Fibroblast of the aortic adventitia (primary cell): ENCODE measurements at places on chromosomes 7 and 10. TPM values are rescaled to one million over a fixed set of nuclear protein-coding genes. Genes with fewer than 3 reads are reported as not detected.

The CRYGN gene
- total RNA-seq, result 0.09 and 0.16 TPM in 2 replicates

The SRPK2 gene
- 45.0 and 50.8 TPM in 2 replicates for total RNA-seq

The NME8 gene
- total RNA-seq, result not detected in 2 replicates

The C7orf57 gene
- 0.09 TPM in 1 of 2 replicates, not detected in the other for total RNA-seq

The TUBAL3 gene
- not detected in 2 replicates for total RNA-seq

The ITPRID1 gene
- not detected in 2 replicates for total RNA-seq

The SERPINE1 gene
- 23.1 and 341 TPM in 2 replicates for total RNA-seq

The DIP2C gene
- 15.7 and 16.1 TPM in 2 replicates for total RNA-seq

The TIMM23B gene
- total RNA-seq, result 15.8 and 17.2 TPM in 2 replicates

The PRRT4 gene
- total RNA-seq, result 0.27 and 0.82 TPM in 2 replicates

The CPN1 gene
- not detected in 2 replicates for total RNA-seq

The POM121C gene
- 10.8 and 12.6 TPM in 2 replicates for total RNA-seq

The NKX6-2 gene
- total RNA-seq, result not detected in 2 replicates

The C10orf105 gene
- under 0.01 TPM in 1 of 2 replicates, not detected in the other for total RNA-seq

The TLX1 gene
- total RNA-seq, result 0.16 TPM in 1 of 2 replicates, not detected in the other

The PLAU gene
- 21.6 and 24.9 TPM in 2 replicates for total RNA-seq

The MSMB gene
- not detected in 2 replicates for total RNA-seq

The NPC1L1 gene
- total RNA-seq, result under 0.01 TPM in 1 of 2 replicates, not detected in the other

The CLDN4 gene
- total RNA-seq, result 0.54 and 0.74 TPM in 2 replicates

The CLDN3 gene
- total RNA-seq, result not detected in 2 replicates

The NPFFR1 gene
- total RNA-seq, result not detected in 2 replicates

The CCNJ gene
- total RNA-seq, result 2.6 and 4.5 TPM in 2 replicates

The VIPR2 gene
- not detected in 2 replicates for total RNA-seq

The FKBP6 gene
- total RNA-seq, result not detected in 2 replicates

The PAPOLB gene
- total RNA-seq, result 0.18 TPM in 1 of 2 replicates, not detected in the other

The PNLIPRP1 gene
- not detected in 2 replicates for total RNA-seq

The PALD1 gene
- 0.16 and 0.18 TPM in 2 replicates for total RNA-seq

The CPA1 gene
- total RNA-seq, result 0.45 and 0.90 TPM in 2 replicates

The SHH gene
- total RNA-seq, result 0.36 TPM in 1 of 2 replicates, not detected in the other

The UCN3 gene
- not detected in 2 replicates for total RNA-seq

The FAM204A gene
- 103 and 174 TPM in 2 replicates for total RNA-seq

The CTAGE4 gene
- total RNA-seq, result 1.7 and 2.9 TPM in 2 replicates

The ALOX5 gene
- not detected in 2 replicates for total RNA-seq

The UNCX gene
- not detected in 2 replicates for total RNA-seq

The SPDYE9 gene
- total RNA-seq, result 0.08 TPM in 1 of 2 replicates, not detected in the other

The UTF1 gene
- not detected in 2 replicates for total RNA-seq

The CYP3A7 gene
- total RNA-seq, result 0.74 TPM in 1 of 2 replicates, not detected in the other

The PON1 gene
- total RNA-seq, result not detected in 2 replicates

The FBXO24 gene
- 0.54 TPM in 1 of 2 replicates, not detected in the other for total RNA-seq

The MNX1 gene
- not detected in 2 replicates for total RNA-seq

The AKR1E2 gene
- 1.3 and 4.6 TPM in 2 replicates for total RNA-seq

The AKR1C2 gene
- 48.2 and 376 TPM in 2 replicates for total RNA-seq

The MMD2 gene
- total RNA-seq, result not detected in 2 replicates

The MRLN gene
- not detected in 2 replicates for total RNA-seq

The ACTL6B gene
- not detected in 2 replicates for total RNA-seq

The CPVL gene
- total RNA-seq, result 0.54 and 3.2 TPM in 2 replicates

The DPYSL4 gene
- total RNA-seq, result 0.18 and 4.2 TPM in 2 replicates

The PAPSS2 gene
- total RNA-seq, result 26.2 and 96.9 TPM in 2 replicates

The CPA4 gene
- 7.7 and 29.6 TPM in 2 replicates for total RNA-seq

The CHST15 gene
- 2.0 and 5.6 TPM in 2 replicates for total RNA-seq

The SFRP5 gene
- total RNA-seq, result not detected in 2 replicates

The C10orf95 gene
- total RNA-seq, result not detected in 2 replicates

The PIP gene
- total RNA-seq, result not detected in 2 replicates

The RAB19 gene
- total RNA-seq, result not detected in 2 replicates

The NPY4R2 gene
- 0.09 TPM in 1 of 2 replicates, not detected in the other for total RNA-seq

The LIPM gene
- 0.82 TPM in 1 of 2 replicates, not detected in the other for total RNA-seq

The CAV1 gene
- 154 and 598 TPM in 2 replicates for total RNA-seq

The BAZ1B gene
- total RNA-seq, result 75.6 and 175 TPM in 2 replicates

The FAM25C gene
- total RNA-seq, result not detected in 2 replicates

The ZKSCAN1 gene
- total RNA-seq, result 28.9 and 41.9 TPM in 2 replicates
